ENCODE measurements at places on chromosomes 6 and 20.

DNA sequence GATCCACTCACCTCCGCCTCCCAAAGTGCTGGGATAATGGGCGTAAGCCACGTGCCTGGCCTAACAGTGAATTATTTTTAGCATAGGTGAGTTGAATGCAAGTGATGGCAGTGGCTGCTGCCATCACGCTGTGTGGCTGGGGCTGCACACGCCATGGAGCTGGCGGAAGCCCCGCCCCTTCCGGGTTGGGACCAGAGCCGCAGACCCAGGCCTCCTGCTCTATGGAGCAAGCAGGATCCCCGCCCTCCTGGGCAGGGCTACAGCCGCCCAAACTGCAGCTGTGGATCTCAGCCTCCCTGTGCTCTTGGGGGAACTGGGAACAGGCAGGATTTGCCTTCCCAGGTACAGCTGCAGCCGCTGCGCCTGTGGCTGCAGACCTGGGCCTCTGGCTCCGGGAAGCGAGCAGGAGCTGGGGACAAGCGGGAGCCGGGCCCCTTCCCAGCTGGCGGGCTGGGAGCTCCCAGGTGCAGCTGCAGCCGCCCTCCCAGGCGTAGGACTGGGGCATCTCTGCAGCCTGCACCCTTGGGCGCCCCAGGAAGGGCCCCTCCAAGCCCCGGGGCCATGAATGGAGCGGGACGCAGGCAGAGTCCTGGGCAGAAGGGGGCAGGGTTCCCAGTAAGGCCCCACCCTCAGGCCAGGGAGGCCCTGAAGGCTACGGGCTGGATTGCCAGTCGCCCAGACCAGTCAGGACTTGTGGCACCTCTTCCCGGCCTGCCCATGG is 30.9 kb upstream of the SLA2 start:
- peak; percentile 89 for DNase-seq
- peak overlapping the region; percentile 60 for H3K4me3 ChIP-seq
- H3K36me3 ChIP-seq: no peaks in the 10 kb centered on the region
- H3K27me3 ChIP-seq: no peaks in the 10 kb centered on the region
- H3K27ac ChIP-seq: peak overlapping the region; percentile 77

- H3K27me3 ChIP-seq: peaks cover 3% of the 10 kb centered on the region
- no peak for DNase-seq
- H3K36me3 ChIP-seq: no peaks in the 10 kb centered on the region
Measured at GRCh38 chr20:61353261-61354000, 101.4 kb downstream of the CDH4 start.

GRCh38 chr6:145904868-145905267 is 59.3 kb downstream of the SHPRH start:
- H3K27me3 ChIP-seq: no peaks in the 10 kb centered on the region
- H3K4me1 ChIP-seq: no peaks in the 10 kb centered on the region
- H3K4me3 ChIP-seq: no peak overlapping the region
- no peak overlapping the region for H3K27ac ChIP-seq
- peaks cover 23% of the 10 kb centered on the region for H3K36me3 ChIP-seq

DNA sequence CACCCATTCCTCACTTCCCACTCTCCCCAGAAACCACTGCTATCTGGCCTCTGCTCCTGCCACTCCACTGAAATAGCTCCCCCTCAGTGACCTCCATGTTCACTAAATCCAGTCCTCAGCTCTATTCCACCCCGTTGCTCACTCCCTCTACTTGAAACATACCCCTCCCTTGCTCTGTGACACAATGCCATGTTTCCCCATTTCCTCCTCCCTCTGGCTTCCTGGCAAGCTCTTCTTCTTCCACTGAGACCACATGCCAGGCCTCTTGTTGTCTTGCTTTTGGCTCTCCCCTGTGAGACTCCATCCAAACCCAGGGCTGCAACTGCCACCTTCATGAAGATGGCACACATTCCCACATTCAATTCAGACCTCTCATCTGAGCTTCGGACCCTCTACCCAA is 13.9 kb downstream of the TMEM151B start:
- H3K27me3 ChIP-seq: 0 out of 2 replicates have a peak, but pooled peaks cover 5% of the 10 kb centered on the region
- no peaks in the 10 kb centered on the region for H3K36me3 ChIP-seq
- no peaks in the 10 kb centered on the region for H3K4me1 ChIP-seq
- no peak for DNase-seq
- no peak overlapping the region for H3K27ac ChIP-seq
